ENCODE measurements at places on chromosomes 16 and 17. TPM values are rescaled to one million over a fixed set of nuclear protein-coding genes. Genes with fewer than 3 reads are reported as not detected.

The RNF222 gene
- 0.15 TPM for total RNA-seq

The MINK1 gene
- total RNA-seq = 134 TPM

The ICAM2 gene
- 158 TPM for total RNA-seq

The WSCD1 gene
- 0.47 TPM for total RNA-seq

The CTRB2 gene
- total RNA-seq = not detected

The CDC6 gene
- 0.72 TPM for total RNA-seq

The PDIA2 gene
- total RNA-seq = not detected

The SLC16A6 gene
- total RNA-seq = 7.4 TPM

The HAS3 gene
- total RNA-seq = 2.7 TPM

The LITAFD gene
- not detected for total RNA-seq

DNA sequence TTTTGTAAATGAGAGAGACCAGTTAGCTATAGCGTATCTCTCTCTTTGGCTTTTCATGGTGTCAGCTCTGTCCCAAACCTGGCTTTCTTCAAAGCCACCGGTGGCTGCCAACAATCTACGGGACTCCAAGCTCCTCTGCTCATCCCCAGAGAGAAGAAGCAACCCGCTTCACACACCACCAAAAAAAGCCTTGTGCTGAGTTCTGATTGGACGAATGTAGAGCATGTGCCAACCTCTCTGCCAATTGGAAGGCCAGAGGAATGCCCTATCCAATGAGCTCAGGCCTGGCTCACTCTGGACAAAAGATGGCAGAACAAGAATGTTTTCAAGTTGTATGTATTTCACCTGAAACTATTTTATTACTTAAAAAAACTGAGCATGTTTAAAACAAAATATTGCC, 202.4 kb downstream of the C16orf95 start:
- H3K27ac ChIP-seq = no peak overlapping the region
- H3K27me3 ChIP-seq = no peaks in the 10 kb centered on the region
- H3K4me3 ChIP-seq = no peak overlapping the region
- H3K4me1 ChIP-seq = no peaks in the 10 kb centered on the region
- no peak for DNase-seq
- no peaks in the 10 kb centered on the region for H3K36me3 ChIP-seq

GRCh38 chr16:14071576-14072271, 605 bp downstream of the MRTFB start:
- H3K27ac ChIP-seq = peak overlapping the region; percentile 69
- no peaks in the 10 kb centered on the region for H3K27me3 ChIP-seq
- no peak for DNase-seq
- H3K4me3 ChIP-seq = peak overlapping the region; percentile 59

DNA sequence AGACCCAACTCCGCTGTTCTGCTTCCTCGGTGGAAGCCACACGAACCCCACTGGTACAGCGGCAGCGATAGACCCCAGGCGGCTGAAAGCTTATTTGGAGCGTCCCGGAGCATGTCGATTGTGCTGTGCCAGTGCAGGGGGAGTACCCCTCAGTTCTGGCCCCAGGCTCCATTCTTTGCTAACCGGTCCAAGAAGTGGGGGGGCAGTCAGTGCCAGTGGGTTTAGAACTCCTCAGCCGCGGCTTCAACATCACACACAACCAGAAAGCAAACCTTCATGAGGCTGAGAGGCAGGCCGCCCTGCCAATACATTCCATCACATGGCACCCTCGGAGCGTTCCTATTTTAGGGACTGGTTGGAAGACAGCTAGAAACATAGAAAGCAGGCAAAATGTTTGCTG, 1.7 kb upstream of the MNT start:
- H3K4me3 ChIP-seq = peak overlapping the region; percentile 58
- H3K4me1 ChIP-seq = peaks cover 27% of the 10 kb centered on the region
- DNase-seq = no peak

DNA sequence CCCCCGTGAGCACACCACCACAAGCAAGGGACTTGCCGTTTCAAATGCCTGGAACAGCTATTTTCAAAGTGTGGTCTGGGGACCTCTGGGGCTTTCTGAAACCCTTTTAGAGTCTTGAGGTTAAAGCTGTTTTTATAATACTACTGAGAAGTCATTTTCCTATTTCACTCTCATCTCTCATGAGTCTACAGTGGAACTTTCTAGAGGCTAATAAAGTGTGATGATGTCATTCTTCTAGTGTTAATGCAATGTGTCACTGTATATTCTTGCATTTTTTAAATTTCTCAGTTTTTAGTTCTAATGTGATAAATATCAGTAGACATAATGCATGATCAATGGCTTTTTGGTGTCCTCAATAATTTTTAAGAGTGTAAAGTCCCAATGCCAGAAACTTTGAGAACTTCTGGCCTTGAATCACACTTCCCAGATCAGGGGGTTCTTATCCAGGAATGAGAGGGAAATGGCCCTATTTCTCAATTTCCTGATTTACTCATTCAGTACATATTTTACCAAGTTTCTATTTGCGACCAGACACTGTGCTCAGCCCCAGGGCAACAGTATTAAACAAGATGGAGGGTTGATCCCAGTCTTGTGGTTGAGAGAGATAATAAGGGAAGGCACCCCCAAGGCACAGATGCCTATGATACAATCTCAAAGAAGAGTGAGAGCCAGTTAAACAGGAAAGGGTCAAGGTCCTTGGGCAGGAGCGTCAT, 444.0 kb downstream of the HS3ST3B1 start:
- no peaks in the 10 kb centered on the region for H3K27me3 ChIP-seq
- H3K4me3 ChIP-seq = no peak overlapping the region
- H3K27ac ChIP-seq = no peak overlapping the region
- DNase-seq = no peak
- H3K4me1 ChIP-seq = no peaks in the 10 kb centered on the region

GRCh38 chr16:17143546-17144419, 327.0 kb downstream of the XYLT1 start:
- no peaks in the 10 kb centered on the region for H3K4me1 ChIP-seq
- no peak overlapping the region for H3K27ac ChIP-seq
- H3K36me3 ChIP-seq = peaks cover 5% of the 10 kb centered on the region

DNA sequence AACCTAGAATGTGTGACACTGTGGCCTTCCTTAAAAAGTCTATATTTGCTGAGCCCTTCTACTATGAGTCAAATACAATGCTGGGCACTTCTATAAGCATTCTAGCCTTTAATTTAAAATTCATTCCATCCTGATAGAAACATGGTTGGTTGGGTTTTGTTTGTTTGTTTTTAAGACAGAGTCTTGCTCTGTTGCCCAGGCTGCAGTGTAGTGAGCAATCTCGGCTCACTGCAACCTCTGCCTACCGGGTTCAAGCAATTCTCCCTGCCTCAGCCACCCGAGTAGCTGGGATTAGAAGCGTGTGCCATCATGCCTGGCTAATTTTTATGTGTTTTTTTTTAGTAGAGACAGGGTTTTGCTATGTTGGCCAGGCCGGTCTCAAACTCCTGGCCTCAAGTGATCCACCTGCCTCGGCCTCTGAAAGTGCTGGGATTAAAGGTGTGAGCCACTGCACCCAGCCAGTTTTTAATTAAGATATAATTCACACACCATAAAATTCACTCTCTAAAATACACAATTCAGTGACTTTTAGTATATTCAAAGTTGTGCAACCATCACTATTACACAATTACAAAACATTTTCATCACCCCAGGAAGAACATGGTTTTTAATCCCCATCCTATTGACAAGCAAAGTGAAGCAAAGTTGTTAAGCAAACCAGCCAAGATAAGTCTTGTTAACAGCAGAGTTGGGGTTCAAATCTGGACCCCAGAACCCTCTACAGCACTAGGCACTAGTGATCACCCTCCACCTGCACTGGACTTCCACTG, 42.8 kb downstream of the CMTM4 start:
- H3K4me1 ChIP-seq = peaks cover 6% of the 10 kb centered on the region
- H3K36me3 ChIP-seq = no peaks in the 10 kb centered on the region
- no peak for DNase-seq
- H3K27ac ChIP-seq = no peak overlapping the region
- H3K27me3 ChIP-seq = no peaks in the 10 kb centered on the region
- no peak overlapping the region for H3K4me3 ChIP-seq

- peaks cover 27% of the 10 kb centered on the region for H3K36me3 ChIP-seq
- H3K27me3 ChIP-seq = no peaks in the 10 kb centered on the region
- H3K4me1 ChIP-seq = peaks cover 42% of the 10 kb centered on the region
- H3K4me3 ChIP-seq = no peak overlapping the region
Observed at GRCh38 chr17:35021520-35022380, 41.4 kb downstream of the LIG3 start.

- H3K27me3 ChIP-seq = no peaks in the 10 kb centered on the region
- no peak for DNase-seq
- no peak overlapping the region for H3K4me3 ChIP-seq
- H3K36me3 ChIP-seq = no peaks in the 10 kb centered on the region
Observed at GRCh38 chr16:78396046-78396445, 296.6 kb downstream of the WWOX start.

DNA sequence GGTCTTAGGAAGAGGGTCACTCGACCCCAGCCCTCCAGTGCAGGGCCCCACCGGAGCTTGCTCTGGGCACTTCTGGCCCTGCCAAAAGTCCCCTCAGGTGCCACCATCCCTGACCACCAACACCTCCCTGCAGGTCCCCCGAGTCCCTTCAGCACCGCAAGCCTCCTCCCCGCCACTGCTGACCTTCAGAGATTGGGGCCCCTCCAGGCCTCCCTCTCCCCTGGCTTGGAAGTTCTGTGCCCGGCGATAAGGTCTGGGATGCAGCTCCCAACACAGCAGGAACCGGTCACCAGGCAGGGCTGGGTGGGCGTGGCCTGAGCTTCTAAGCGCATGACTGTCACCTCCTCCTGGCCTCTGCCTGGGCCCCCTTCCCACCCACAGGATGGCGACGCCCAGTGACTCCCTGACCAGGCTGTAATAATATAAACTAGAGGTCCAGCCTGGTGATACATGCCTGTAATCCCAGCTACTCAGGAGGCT, 11.2 kb downstream of the PIEZO1 start:
- no peak overlapping the region for H3K27ac ChIP-seq
- no peak overlapping the region for H3K4me3 ChIP-seq
- no peak for DNase-seq
- H3K27me3 ChIP-seq = no peaks in the 10 kb centered on the region

GRCh38 chr16:31897283-31897682, 23.7 kb downstream of the ZNF267 start:
- no peak for DNase-seq
- H3K4me3 ChIP-seq = no peak overlapping the region
- H3K4me1 ChIP-seq = no peaks in the 10 kb centered on the region
- no peaks in the 10 kb centered on the region for H3K27me3 ChIP-seq

DNA sequence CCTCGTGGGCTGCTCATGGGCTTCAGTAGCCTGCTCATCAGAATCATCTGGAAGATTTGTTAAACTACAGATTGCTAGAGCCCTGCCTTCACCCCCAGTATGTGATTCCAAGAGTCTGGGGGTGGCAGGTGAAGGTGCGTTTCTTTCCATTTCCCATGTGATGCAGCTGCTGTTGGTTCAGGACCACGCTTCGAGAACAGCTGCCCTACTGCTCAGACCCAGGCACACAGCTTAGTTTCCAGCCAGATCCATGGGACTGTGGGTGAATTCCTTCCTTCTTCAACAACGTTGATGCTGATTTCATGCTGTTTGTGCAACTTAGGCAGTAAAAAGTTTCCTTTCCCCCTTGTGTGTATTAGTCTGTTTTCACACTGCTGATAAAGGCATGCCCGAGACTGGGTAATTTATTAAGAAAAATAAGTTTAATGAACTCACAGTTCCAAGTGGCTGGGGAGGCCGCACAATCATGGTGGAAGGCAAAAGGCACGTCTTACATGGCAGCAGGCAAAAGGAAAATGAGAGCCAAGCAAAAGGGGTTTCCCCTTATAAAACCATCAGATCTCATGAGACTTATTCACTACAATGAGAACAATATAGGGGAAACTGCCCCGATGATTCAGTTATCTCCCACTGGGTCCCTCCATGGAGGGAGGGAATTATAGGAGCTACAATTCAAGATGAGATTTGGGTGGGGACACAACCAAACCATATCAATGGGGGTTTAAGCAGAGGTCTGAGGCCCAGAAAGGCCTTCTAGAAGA, 159.2 kb downstream of the XYLT1 start:
- no peak overlapping the region for H3K27ac ChIP-seq
- H3K4me3 ChIP-seq = no peak overlapping the region
- H3K27me3 ChIP-seq = no peaks in the 10 kb centered on the region
- H3K36me3 ChIP-seq = no peaks in the 10 kb centered on the region
- no peak for DNase-seq

DNA sequence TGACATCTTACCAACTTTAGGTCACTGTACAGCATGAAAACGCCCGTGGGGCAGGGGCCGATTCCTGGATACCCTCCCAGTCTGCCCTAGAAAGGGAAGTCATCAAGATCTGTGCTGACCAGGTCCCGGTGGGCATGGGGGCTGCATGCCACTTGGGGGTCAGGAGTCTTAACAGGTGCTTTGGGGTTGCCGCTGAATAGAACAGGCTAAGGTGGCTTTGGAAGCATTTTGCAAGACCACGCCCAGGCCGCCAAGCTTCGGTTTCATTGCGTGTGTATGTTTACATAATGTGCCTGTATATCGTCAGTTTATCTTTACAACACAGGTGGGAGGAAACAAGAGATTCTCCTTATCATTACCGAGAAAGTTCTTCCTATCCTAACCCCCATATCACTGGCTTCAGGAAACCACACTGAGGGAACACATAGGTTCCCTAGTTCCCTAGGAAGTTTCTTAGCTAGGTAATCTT, 13.3 kb upstream of the USP36 start:
- H3K4me1 ChIP-seq = no peaks in the 10 kb centered on the region
- DNase-seq = no peak
- no peak overlapping the region for H3K27ac ChIP-seq
- no peaks in the 10 kb centered on the region for H3K36me3 ChIP-seq

DNA sequence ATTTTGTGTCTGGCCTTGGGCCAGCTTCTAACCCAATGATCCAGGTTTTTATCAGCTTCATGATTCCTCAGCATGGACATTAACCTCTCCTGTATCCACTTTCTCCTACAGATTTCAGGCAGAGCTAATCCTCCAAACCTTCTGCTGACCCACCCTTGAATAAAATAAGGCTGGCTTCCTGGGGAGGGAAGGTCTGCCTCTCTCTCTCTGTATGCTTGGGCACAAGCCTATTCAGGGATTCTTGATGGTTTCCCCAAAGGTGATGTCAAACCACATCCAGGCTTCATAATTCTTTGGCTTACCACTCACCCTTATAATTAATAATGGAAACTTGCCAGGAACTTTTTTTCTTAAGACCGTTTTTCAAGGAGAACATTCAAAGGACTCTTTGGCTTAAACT, 240.1 kb downstream of the UTP18 start:
- no peak overlapping the region for H3K27ac ChIP-seq
- no peak for DNase-seq
- no peaks in the 10 kb centered on the region for H3K4me1 ChIP-seq
- no peaks in the 10 kb centered on the region for H3K36me3 ChIP-seq

GRCh38 chr16:81469710-81470535, 25.3 kb downstream of the CMIP start:
- DNase-seq = peak; percentile 76
- no peaks in the 10 kb centered on the region for H3K36me3 ChIP-seq
- H3K4me3 ChIP-seq = no peak overlapping the region

DNA sequence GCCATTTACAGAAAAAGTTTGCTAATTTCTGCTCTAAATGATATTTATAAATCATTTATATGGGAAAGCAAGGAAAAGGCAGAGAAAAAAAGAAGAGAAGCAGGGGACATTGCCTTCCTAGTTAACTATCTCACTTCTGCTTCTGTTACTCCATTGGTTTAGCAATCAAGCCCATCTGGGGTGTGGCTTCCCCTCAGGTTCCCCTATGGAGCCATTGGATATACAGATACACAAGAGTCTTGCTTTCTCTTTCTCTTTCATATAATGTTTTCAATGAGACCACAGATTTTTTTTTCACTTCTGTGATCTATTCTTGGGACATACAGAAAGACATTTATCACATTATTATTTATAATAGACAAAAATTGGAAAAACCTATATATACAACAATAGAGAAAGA, 105.6 kb upstream of the TOM1L1 start:
- DNase-seq = no peak
- H3K4me3 ChIP-seq = no peak overlapping the region
- H3K4me1 ChIP-seq = no peaks in the 10 kb centered on the region
- H3K36me3 ChIP-seq = no peaks in the 10 kb centered on the region
- H3K27ac ChIP-seq = no peak overlapping the region
